ENCODE measurements at places on chromosomes 7 and 10.
A peak's percentile ranks its signal among the peaks of the same experiment; 100 is the strongest.

- DNase-seq: no peak
These were observed 67.2 kb downstream of the RABGEF1 start for GRCh38 chr7:66807736-66808135.

GRCh38 chr7:28750981-28751380, 207.1 kb downstream of the TRIL start:
- DNase-seq: no peak

DNA sequence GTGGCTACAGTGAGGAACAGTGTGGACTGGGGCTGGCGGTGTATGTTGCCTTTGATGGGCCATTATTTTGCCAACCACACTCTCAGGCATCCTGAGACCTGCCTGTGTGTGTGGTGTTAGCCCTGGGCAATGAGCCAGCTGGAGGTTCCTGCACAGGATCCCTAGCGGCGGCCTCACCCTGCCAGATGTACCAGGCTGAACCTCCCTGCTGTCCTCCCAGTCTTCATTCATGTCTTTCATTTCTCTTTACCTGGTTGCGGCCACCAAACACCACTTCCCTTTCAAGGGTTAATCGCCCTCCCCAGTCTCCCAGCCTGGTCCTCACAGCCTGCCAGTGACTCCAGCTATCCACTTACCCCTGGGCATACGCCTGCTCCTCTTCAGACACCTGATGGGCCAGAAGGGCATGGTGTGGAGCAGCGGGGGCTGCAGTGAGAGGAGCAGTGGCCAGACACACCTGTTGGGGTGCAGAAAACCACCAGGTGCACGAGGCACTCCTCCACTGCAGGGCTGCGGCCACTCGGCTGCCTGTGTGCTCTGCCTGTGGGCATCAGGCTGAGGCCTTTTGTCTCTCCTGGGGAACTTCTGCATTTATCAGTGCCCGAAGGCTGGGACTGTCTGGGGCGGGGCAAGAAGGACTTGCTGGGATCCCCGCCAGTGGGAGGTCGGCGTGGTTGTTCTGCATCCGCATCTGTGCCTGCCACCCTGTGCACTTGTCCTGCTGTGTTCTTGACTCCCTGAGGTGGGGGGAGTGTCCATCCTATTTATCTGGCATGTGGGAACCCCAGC, 111.6 kb downstream of the ARHGAP22 start:
- no peak for DNase-seq

GRCh38 chr10:52454491-52454890, 140.4 kb downstream of the DKK1 start:
- DNase-seq: no peak

GRCh38 chr10:62554632-62555199, 180.5 kb downstream of the ZNF365 start:
- DNase-seq: no peak

GRCh38 chr7:133434246-133434865, 181.5 kb downstream of the EXOC4 start:
- no peak for DNase-seq

DNA sequence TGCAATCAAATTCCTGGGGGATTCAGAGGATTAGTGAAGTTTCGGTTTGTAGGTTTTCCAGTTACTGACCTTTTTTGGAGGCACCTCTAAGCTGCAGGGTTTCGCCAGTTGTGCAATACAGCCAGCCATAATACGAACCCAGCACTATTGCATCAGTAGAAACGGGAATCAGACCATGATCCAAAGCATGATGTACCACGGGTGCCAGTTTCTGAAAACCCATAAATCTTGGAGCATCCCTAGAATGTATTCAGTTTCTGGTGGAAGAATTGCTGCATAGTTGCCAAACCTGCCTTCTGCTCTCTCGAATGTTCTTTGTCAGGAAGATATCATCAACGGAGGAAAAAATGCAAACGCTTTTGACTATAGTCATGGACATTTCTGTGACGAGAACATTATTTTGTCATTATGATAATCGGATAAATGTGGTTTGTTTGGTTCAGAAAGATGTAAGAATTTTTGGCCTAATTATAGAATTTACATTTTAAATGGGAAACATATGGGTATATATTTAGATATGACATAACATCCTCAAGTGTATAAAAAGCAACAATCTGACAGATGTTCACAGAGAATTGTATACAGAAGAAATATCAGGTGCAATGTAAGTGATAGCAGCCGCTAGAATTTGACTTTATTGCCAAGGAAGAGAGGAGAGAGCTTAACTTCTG, 186.2 kb upstream of the PRKCQ start:
- no peak for DNase-seq

GRCh38 chr7:144439717-144440205, 36.3 kb upstream of the NOBOX start:
- peak; percentile 75 for DNase-seq

- DNase-seq: no peak
These were observed 221.2 kb downstream of the SLC25A13 start for GRCh38 chr7:96100737-96101136.

DNA sequence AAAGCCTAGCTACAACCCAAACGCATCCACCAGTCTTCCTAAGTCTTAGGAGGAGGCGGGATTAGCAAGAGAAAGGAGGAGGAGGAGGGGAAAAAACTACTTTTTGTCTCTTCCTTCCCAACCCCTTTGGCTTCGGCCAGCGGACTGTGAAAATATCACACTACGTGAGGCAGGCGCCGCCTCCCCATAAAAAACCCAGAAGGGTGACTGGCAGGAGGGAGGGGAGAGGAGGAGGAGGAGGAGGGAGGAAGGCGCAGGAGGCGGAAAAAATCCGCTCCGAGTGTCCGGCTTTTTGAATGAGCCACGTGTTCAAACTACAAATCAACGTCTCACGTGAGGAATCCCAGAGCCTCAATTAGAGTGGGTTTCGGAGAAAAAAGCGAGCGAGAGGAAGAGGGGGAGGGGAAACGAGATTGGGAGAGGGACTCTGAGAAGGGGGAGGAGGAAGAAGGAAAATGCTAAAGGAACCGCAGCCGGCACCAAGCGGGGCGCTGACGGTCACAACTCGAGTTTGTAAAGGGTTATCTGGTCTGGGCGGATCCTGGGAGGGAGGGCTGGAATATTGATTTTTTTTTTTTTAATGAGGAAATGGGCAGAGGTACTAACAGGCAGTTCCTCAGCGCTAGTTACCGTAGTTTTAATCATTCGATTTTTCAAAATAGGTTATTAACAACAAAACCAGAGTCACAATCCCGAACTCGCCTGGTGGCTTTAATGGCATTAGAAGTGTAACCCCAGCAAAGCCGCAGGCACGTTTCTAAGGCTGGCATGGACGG, at the start of gene IGF2BP3:
IGF2BP3 (minus strand) TSS at position 162 of the 776 bp plus-strand sequence. CDS start 381 bp downstream, outside the sequence.
- DNase-seq: peak; percentile 89

GRCh38 chr10:500876-501275, 188.6 kb downstream of the DIP2C start:
- DNase-seq: no peak

GRCh38 chr7:64102656-64103400, 57.6 kb downstream of the ZNF727 start:
- no peak for DNase-seq

DNA sequence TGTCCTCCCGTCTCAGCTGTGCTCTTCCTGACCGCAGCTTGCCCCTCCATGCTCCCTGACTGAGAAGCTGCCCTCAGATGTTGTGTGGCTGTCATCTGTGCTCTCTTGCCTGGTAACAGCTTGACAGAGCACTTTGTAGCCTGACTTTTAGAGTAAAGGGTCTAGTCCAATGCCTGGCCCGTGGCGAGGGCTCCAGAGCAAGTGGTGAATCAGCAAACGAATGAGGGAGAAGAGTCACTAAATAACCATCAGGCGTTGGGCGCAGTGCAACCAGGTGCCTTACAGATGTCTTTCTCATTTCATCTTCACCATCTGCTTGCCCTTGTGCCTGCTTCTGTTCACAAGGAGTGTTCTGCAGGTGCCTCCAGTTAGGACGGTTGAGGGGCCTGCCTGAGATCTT, 45.6 kb downstream of the MKI67 start:
- DNase-seq: no peak

DNA sequence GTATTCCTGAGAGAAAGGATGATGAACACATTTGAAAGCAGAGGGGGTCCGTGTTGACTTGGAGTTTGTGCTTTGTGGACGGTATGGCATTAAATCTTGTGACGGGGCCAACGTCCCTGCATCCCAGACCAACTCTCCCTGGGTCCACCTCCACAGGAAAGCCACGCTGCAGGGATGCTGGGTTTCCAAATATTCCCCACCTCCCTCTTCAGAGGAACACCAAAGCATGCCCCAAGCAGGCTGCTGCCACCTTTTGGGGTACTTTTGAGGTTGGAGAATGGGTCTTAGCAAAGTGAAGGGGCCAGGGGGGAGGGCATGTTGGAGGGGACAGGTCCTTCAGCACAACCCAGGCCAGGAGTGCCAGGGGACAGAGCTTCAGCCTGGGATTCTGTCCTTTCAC, 504.4 kb downstream of the TCERG1L start:
- DNase-seq: no peak

DNA sequence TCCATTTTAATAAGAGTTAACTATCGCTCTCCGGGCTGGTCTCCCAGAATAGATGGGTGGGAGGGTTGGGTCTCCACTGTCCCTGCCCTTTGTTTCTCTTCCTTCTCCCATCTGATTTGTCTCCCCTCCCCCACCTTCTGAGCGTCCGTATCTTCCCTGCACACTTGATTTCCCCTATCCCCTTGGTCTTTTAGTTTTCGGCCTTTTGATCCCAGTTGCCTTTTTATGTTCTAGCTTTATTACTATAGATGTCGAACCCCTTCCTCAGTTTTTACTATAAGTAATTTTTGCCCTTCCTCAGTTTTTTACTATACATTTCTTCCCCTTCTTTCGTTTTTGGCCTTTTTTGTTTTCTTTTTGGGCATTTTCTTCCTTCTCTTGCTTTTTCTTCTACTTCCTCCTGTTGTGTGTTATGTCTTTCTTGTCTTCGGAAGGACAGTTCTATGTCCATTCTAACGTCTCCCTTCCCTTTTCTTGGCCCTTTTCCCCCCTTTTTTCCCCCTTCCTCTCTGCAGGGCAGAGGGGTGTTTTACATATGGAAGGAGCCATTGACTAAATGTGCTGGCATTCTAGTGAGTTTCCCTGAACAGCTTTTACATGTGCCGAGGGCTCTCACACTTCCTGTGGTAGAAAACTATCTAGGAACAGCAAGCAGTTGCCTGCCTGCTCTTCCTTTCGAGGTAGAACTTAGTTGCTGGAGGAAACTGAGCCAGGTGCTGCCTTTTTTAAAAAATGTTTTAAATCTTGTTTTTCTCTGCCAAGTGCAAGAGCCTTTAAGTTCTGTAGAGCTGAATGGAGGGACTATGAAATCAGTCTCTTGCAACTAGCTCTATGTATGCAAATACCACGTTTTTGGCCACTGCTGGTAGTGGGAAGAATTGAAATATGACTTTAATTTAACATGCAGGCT, 2.8 kb downstream of the TET1 start:
- no peak for DNase-seq

DNA sequence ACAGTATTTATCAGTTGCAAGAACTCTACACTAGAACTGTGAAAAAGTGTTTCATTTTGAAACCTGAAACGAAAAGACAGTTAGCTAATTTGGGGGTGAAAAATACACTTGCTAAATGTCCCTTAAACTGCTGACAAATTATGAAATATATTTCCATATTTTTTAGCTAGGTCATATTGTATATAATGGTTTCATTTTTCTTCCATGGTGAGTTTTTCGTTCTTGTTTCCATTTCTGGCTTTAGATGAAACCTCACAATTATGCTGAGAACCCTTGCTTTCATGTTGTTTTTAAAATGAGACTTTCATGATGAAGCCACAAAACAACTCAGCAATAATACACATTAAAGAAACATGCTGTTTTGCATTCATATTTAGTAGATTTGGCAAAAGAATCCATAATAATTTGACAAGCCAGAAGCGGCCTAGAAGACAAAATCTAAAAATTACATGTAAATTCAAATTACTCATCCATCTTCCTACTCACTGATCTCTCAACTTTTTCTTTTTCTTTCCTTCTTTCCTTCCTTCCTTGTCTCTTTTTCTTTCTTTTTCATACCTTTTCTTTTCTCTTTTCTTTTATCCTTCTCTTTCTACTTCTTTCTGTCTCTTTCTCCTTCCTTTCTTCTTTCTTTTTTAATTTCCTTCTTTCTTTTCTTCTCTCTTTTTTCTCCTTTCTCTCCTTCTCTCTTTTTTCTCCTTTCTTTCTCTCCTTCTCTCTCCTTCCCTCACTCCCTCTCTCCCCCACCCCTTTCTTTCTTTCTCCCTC, 46.5 kb upstream of the ITGB8 start:
- DNase-seq: no peak

DNA sequence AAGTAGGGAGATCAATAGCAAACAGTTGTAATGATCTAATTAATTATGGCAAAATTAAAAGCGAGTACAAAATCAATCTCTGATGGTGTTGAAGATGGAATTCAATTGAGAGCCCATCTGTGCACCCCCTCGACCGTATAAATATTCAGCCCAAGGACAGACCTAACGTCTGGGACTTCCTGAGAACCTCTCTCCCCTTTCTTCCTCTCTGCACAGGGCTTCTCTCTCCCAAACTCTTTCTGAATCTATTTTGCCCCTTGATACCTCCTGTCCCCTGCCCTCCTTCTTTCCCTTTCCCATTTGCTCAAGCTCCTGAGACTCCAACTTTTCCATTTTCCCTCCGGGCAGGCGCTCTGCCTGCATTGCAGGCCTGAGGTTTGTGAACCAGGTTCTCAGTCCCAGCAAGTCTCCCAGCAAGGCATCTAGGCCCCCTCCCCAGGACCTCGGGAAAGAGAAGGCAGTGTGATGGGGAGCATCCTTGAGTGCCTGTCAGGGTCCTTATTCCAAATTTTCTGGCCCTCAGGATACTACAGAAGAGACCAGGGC, 8.5 kb upstream of the PAX2 start:
- no peak for DNase-seq

GRCh38 chr10:125155101-125155500, 5.3 kb downstream of the CTBP2 start:
- no peak for DNase-seq

- DNase-seq: no peak
These were observed 248.0 kb downstream of the TNS3 start for GRCh38 chr7:47333959-47334358.

DNA sequence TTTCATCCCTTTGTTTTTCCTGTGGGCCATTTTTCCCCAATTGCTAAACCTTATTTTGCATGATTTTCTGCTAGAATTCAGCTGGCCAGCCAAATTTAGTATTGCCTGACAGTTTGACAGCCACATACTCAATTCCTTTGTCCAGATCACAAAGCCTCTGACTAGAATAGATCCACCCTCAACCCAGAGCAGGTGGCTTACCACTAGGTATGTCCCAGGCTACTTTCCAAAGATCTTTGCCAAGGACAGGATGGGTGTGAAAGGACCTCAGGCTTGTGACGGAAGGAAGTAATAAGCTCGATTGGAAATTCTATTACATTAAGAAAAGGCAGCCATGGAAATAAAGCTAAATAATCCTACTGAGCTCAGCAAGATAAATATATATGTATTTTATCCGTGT, 50.6 kb upstream of the AGK start:
- DNase-seq: no peak

DNA sequence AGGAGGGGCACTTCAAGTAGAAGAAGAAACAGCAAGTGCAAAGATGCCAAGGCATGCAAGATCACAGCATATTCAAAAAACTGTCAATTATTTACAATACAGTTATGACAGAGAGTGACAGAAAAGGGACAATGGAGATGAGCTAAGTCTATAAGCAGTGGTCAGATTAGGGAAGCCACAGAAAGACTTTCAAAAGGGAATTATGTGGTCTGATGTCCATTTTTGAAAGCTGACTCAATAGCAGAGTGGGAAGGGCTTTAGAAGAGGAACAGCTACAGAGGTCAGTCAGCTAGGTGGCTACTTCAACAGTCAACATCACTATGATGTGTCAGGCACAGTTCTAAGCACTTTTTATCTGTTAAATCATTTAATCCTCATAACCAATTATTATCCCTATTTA, 45.2 kb upstream of the SPOCK2 start:
- no peak for DNase-seq

- no peak for DNase-seq
These were observed 61.0 kb downstream of the PLPP4 start for GRCh38 chr10:120517881-120518484.

- no peak for DNase-seq
These were observed 12.8 kb downstream of the DNMBP start for GRCh38 chr10:99996671-99997648.
